ENCODE measurements at places on chromosomes 6 and 20.

- DNase-seq: no peak
These were observed 281.2 kb upstream of the SUPT3H start for GRCh38 chr6:45658958-45659357.

GRCh38 chr6:43851204-43851865, 81.3 kb downstream of the VEGFA start:
- peak; percentile 98 for DNase-seq

- no peak for DNase-seq
These were observed 157.5 kb downstream of the GRM4 start for GRCh38 chr6:33988121-33989015.

- DNase-seq: no peak
These were observed 218.0 kb upstream of the ARID1B start for GRCh38 chr6:156559162-156559690.

DNA sequence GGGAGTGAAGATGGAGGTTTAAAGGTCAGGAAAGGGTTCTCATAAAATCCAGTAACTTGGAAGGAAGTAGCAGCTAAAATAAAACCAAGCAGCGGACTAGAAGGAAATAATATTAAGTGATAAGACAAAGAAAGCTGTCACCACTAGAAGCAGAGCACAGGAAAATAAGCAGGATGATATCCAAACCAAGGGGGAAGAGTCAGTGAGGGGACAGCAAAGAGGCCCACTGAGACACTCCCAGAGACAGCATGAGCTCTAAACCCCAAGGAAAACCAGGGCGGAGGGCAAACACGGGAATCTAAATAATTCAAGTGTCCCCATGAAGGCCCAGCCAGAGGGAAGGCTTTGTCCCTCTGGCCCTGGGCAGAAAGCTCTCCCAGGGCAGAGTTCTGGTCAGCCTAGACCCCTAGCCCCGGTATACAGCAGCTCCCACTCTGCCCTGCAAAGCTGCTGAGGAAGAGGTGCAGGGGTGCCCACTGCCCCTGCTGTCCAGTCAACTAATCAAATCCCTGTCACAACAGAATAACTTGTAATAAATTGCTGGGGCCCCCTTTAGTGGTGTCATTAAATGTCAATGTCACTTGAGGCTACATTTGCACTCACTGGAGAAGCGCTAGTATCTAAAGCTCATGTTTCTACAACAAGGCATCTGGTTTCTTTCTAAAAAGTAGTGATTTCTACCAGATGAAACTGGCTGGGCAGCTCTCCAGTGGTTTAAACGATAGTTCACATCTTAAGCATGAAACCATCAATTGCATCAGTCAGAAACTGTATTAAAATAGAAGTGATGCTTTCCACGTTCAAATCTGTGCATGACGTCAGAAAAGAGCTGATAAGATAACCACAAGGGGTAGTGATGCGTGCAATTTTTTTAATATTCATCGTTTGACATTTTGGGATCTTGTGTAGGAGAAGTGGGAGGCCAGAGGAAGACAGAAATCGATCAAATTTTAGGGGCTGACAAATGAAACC, 13.6 kb downstream of the PDE10A start:
- DNase-seq: no peak

DNA sequence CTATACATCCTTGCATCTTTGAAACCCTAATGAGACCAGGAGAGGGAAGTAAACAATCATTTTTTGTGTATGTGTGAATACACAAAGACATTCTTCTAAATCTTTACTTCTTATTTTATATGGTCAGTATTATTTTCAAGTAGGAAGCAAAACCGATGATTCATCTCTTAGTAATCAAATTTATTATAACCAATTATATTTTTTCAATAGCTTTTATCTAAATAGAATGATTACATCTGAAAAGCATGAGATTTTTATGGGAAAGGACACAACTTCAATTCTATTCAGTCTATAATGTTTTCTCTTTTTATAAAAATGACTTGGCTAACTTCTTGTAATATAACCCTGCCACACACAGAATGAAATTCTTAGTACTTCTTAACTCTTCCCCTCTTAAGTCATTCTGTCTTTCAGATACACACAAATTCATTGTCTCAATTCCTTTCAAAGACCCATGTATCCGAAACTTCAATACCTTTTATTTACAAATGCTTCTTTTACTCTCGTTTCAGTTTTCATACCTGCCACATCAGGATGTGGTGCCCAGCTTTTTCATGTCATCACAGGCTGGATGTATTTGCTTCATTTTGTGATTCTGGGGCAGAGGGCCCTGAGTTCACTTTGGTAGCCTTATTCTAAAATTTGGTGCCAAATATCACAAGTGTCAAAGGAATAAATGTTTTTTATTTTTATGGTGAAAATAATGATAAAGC, 227.0 kb downstream of the PHF3 start:
- DNase-seq: no peak

- DNase-seq: no peak
These were observed 6.5 kb upstream of the PTPRT start for GRCh38 chr20:43196243-43196642.

DNA sequence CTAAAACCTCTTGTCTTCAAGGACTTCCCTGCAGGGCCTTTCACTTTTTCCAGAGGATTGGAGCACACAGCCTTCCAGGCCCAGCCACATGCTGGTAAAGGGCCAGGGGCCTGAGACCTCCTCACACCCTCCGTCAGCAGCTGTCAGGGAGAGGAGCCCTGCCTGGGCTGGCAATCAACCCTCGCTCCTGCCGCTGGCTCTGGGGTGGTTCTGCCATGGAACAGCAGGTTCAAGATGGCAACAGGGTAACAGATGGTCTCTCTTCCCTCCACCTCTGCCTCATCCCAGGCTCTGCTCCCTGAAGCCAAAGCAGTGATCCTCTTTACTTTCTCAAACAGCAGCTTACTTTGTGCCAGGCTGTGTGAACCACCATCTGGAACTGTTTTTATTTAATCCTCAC, 23.8 kb downstream of the PCNA start:
- no peak for DNase-seq

DNA sequence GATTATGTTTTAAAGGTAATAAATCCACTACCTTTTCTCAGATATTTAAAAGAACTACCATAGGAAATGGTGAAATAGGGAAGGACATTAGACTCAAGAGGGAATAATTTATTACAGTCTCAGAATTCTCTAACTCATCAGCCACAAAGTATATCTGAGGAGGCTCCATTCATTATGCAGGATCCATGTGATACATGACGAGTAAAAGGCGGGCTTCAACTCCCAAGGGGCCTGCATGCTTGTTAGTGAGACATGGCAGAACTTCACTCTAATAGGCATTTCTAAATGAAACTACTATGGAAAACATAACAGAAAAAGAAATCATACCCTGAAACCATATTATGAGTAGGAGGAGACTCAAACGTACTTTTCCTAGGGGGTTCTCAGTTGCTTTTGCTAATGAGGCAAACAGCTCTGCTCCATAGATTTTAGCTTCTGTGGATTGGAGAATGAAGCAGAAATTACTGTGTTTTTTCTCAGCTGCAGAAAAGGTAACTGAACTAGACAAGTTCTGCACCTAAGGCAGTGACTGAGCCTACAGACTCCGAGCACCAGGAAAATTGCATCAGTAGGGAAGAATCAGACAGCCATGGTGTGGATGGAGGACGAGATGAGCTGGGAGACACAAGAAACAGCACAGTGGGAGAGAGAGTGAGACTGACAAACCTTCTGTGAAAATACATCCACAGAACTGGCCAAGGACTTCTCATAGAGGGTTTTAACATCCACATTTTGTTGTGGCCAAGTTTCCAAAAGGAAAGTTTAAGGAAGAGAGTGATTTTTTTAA, 254.6 kb upstream of the PRDM1 start:
- no peak for DNase-seq

- DNase-seq: no peak
These were observed 45.7 kb downstream of the HNF4A start for GRCh38 chr20:44400970-44401769.

DNA sequence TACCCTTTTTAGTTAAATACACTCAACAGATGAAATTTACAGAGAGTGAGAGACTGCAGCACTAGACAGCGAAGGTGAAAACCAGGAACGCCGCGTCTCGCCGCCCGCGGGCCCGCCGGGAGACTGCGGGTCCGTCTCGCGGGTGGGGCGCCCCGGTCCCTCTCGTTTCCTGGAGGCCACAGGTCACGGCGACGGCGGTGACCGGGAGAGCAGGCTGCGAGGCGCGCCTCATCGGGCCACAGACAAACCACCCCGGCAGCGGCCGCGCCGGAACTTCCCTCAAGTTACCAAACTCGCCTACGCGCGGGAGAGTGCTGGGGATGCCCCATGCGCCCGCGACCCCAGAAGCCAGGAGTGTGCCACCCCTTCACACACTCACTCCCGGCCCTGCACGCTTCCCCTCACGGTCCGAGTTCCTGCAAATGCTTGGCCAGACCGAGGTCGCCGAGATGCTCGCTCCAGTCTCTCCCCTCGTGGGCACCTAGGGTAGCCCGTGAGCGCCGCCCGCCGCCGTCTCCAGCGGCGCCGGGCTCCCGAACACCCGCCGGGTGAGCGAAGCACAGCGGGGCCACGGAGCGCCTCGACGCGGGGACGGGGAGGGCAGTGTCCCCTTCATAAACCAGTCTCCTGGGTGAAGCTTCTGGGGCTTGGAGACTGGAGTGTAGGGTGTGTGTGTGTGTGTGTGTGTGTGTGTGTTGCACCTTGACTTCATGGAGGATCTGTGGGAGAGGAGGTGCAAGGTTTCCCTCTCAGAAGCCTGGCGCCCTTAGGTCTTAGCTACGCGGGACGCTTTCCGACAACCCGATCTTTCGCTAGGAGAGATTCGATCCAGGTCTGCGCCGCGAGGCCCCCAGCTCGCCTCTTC, 1.4 kb downstream of the BACH2 start:
- DNase-seq: peak; percentile 16

DNA sequence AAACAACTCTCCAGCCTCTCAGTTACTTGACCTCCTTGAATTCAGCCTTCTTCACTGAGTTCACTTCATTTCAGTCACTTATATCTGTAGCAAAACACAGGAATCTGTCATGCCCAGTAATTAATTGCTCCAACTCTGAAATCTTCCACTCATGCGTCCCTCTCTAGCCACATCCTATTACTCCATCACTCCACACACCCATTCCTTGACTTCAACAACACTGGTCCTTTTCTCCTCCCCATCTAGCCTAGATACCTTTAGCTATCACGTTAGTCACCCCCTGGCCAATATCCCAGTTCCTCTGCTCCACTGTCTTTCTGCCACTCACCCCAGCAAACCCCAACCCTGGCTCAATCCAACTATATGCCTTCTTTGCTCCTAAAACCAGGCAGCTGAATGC, 7.7 kb downstream of the ZHX3 start:
- peak; percentile 65 for DNase-seq

GRCh38 chr6:100276311-100277057, 188.2 kb downstream of the SIM1 start:
- no peak for DNase-seq

GRCh38 chr6:107667790-107668189, 156.3 kb downstream of the SCML4 start:
- DNase-seq: no peak

DNA sequence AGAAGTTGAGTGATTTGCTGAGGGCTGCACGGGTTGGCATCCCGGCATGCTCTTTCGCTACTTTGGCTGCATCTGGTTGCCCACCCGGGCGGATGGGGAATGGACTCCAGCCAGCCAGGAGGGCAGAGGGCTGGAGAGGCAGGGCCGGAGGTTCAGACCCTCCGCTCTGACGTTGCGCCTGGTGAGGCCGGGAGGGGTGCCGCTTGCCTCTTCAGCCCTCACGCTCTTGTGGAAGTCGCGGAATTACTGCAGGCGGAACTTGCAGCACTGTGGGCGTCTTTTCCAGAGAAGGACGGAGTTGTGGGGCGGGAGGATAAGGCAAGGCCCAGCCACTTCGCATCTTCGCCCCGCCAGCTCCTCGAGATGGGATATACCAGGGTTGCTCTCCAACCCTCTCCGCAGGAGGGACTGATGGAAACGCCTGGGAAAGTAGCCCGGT, 656 bp downstream of the RTEL1 start:
- DNase-seq: peak; percentile 66

DNA sequence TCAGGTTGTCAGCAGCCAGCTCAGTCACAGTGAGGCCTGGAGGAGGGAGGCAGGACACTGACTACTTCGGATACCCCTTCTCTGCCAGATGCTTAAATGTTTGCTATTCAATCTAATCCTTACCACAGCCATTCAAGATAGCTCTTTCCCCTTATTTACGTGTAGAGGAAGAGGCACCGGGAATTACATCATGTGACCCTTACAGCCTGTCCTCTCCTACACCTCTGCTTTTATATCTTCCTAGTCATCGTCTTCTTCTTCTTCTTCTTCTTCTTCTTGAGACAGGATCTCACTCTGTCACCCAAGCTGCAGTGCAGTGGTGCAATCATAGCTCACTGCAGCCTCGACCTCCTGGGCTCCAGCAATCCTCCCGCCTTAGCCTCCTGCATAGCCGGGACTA, 148.1 kb upstream of the NEDD9 start:
- DNase-seq: no peak

DNA sequence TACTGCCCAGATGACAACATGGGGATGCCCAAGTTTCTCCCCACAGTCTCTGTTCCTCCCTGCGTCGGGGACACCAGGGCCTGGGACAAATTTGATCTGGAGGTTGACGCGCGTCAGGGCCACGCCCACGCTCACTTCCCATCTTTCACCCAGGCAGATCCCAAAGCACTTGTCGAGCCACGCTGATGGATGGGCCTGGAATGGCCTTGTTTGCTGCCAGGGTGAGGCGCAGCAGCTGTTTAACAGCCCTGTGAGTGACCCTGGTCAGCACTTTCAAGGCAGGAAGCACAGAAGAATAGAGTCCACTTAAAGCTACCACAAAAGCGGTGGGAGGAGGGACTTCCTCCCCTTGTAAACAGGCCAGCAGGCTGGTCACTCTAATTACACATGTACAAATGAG, 324.7 kb upstream of the JARID2 start:
- no peak for DNase-seq

- no peak for DNase-seq
These were observed 289.9 kb upstream of the MMS22L start for GRCh38 chr6:97572943-97573342.

- no peak for DNase-seq
These were observed 21.7 kb downstream of the SMLR1 start for GRCh38 chr6:130848945-130849344.

- DNase-seq: no peak
These were observed 402.9 kb upstream of the MAP3K7 start for GRCh38 chr6:90989763-90990162.
